NCI-H774 (cell line): ENCODE measurements at places on chromosomes 1 and 21.

DNA sequence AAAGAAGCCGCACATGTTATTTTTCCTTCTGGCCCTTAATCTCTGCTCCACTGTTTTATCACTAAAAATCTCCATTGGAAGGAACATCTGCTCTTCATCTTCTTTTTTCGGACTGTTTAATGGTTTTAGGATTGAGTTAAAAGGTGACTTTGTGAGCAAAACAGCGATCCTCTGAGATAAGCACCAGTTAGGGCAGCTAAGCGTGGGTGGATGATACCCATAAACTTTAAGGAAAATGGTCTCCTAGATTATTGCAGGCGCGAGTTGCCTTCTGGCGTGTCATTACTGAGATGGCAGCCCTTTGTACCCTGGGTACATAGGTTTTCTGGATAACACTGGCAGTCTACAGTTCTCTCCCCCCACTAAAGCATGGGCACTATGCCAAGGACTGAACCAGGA is 44.0 kb upstream of the HMGB4 start:
- no peak for DNase-seq

DNA sequence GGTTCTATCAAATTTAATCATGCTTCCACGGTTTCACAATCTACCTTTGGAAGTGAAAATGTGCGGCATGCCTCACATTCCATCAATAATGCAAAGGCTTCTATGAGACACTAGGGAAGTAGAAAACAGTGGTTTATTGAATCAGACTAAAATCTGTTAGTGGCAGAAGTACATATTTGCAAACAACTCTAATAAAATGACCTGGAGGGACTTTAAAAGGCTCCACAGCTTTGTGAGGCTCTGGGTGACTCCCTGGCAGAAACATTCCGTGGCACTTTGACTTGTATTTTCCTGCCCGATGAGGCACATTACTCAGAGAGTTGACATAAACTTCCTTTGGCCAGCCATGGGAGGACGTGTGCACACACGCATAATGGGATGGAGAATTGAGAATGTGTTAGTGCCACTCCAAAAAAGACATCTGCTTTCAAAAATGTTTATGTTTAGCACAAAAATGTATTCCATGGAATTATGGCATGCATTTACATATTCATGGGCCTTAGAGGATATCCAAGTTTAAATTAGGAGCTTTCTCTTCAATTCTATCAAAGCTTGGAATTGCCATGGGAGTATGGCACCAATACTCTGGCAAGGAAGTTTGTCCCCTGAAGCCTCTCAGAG is 60.0 kb upstream of the SSX2IP start:
- no peak for DNase-seq

GRCh38 chr1:27603309-27603680 is 649 bp downstream of the AHDC1 start:
- DNase-seq = no peak

DNA sequence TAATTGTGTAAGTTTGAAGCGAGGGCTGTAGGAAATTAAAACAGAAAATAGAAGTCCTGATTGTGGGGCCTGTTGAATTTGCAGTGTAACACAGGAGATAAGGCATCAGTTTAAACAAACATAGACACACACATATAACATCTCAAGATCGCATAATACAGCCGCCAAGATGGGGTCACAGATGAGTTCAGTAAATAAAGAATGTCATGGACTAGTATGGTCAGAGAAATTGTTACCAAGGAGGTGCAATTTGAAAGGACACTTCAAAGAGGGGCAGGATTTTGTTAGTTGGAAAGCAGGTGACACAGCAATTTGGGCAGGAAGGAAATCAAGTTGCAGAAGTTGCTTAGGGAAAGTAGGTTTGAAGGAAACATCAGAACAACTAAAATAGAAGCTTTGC is 450.0 kb downstream of the USP25 start:
- DNase-seq = no peak

GRCh38 chr1:20182415-20182814 is 3.5 kb upstream of the UBXN10 start:
- no peak for DNase-seq

DNA sequence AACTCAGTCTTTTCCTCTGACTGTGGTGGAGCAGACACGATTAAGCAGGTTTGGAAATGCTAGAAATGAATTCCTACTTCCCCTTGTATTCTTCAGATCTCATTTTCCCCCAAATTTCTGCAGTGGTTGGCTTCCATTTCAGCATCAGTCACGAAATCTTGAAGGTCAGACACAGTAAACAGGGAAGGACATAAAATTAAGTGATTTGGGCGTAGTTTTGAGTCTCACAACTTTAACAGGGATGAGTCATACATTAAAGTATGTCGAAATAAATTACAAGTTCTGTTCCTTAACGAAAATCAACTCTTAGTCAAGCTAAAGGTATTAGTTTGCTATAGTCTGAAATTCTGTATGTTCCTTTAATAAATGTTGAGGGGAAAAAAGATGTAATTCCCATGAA is 61.1 kb downstream of the HNRNPR start:
- no peak for DNase-seq

- peak; percentile 50 for DNase-seq
Measured at GRCh38 chr21:43287111-43287760, 118.4 kb downstream of the CRYAA start.

DNA sequence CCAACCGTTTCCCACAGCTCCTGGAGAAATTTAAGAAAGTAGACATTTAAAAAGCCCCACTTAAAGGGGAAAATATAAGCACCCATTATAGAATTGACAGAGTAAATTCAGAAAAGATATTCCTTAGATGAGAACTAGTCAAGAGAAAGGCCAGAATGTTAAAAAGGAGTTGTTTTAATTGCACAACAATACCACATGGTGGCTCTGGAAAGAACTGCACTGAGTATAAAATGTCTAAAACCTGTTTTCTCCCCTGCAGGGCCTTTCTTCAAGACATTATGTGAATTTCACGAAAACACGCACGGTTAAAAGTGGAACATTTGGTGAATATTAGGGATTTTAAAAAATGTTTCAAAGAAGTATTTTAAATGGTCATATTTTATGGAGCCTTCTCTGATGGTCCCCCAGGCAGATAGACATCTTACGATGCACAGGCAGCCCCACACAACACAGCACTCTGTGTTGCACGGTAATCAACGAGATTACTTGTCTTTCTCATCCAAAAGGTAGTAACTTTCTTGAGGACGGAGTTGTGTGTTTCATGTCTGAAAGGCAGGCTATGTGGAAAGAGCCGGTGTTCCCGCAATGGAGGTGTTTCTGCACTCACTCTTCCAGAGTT is 101.9 kb downstream of the PRRX1 start:
- no peak for DNase-seq

DNA sequence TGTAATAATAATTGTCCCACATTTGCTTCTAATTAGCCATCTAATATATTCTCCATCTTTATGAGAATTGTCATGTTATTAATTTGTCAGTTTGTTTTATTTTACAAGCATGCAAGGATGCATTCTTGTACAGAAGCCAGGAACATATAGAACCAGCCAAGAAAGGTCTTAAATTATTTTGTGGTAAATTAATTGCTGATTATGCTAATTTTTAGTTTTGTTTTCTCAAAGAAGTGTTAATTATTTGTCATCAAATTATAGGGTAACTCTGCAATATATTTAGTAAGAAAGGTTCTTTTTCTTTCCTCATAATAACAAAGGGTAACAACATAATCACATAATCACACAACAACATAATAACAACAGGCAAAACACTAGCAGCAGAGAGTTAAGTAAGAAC is 5.7 kb downstream of the CLIC6 start:
- DNase-seq = no peak

GRCh38 chr1:183817576-183818288 is 12.8 kb downstream of the RGL1 start:
- no peak for DNase-seq

- DNase-seq = no peak
Measured at GRCh38 chr1:24860841-24861240, 69.2 kb downstream of the RUNX3 start.

GRCh38 chr1:181251001-181251712 is 162.7 kb downstream of the IER5 start:
- DNase-seq = peak; percentile 63

- DNase-seq = no peak
Measured at GRCh38 chr21:34697826-34698225, 29.0 kb downstream of the CLIC6 start.

DNA sequence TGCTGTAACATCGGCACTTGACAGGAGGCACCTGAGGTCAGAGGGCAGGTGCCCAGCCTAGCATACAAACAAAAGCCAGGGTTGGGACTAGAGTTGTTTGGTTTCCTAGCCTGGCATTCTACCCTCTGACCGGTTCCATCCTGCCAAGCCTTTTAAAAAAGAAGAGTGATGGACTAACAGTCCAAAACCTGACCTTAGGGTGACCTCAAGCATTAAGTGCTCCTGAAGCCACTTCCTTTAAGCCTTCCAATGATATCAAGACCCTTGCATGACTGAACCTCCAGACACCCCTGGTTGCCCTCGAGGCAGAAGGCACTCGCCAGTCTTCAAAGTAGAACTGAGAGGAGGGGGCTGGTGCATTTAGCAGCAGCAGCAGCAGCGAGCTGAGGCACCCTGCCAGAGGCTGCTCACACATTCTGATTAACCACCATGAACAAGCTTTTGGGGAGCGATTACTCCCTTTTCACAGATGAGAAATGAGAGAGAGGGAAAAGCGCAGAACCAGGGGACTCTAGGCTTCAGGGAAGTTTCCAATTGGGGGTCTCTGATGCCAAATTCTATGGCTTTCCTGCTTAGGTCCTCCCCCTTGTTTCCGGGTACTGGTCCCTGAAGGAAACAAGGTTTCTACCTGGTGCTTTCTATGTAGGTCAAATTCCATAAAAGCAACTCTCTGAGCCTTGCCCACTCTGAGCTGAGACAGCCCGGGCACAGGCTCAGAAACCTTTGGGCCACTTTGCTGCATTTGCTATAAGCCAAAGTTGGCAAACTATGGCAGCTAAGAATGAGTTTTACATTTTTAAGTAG is 9.2 kb downstream of the SLC2A1 start:
- no peak for DNase-seq

DNA sequence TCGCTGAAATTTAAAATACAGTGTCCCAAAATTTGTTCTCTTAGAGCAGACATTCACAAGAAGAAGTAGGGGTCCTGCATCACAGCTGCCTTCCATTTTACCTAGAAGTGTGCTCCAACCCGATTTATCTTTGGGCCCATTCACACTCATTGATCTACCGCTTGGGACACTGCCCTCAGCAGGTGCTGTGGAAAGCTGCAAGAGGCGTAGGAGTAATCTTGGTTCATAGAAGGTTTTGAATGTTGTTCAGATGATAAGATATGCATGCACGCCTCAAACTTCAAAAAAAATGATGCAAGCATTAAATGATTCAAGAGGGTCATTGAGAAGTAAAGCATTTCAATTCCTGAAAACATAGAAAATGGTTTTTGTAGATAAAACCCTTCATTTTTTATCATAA is 18.6 kb upstream of the C1orf105 start:
- no peak for DNase-seq

- DNase-seq = no peak
Measured at GRCh38 chr1:178692564-178693327, 32.3 kb upstream of the RALGPS2 start.

GRCh38 chr1:208029381-208030287 is 118.7 kb upstream of the CD34 start:
- DNase-seq = no peak

- DNase-seq = no peak
Measured at GRCh38 chr1:34130306-34130705, 34.7 kb downstream of the CSMD2 start.

DNA sequence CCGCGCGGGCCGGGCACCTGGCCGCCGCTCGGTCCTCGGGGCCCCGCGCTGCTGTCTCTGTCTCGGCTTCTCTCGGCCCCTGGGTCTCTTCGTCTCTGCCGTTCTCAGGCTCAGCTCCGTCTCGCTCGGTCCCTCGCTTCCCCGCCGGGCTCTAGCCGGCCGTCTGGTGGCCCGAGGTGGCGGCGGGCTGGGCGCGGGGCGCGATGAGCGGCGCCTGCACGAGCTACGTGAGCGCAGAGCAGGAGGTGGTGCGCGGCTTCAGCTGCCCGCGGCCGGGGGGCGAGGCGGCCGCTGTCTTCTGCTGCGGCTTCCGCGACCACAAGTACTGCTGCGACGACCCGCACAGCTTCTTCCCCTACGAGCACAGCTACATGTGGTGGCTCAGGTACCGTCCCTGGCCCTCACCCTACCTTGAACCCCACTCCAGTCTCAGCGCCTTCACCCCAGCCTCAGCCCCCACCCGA is 355 bp downstream of the SHISAL2A start:
- DNase-seq = no peak

GRCh38 chr1:12132078-12132477 is 34.7 kb upstream of the TNFRSF1B start:
- DNase-seq = no peak

DNA sequence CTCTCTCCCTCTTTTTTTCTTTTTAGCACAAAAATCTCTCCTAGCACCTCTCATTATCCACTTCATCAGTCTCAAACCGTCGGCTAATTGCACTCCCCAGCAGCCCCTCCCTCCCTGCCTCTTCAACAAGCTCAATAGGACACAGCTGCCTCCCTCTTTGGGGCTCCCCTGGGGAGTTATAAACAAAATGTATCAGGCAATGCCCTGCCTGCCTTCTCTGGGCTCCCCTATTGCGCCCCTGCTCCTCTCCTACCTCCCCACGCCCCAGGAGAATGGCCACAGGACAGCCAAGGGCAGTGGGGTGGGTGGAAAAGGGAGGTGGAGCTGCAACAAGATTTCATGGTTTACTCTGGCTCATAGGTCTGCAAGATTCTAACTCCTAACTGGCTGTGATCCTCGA is 147.1 kb upstream of the GRIK3 start:
- DNase-seq = peak; percentile 67

GRCh38 chr1:90127288-90127953 is 132.5 kb downstream of the ZNF326 start:
- no peak for DNase-seq

- DNase-seq = no peak
Measured at GRCh38 chr1:110455151-110455550, 4.2 kb downstream of the PROK1 start.

- DNase-seq = peak; percentile 44
Measured at GRCh38 chr1:117565745-117566455, 39.9 kb upstream of the TENT5C start.

- no peak for DNase-seq
Measured at GRCh38 chr1:6046279-6046678, 591 bp downstream of the KCNAB2 start.

GRCh38 chr1:212309967-212310366 is 24.8 kb downstream of the PPP2R5A start:
- no peak for DNase-seq

DNA sequence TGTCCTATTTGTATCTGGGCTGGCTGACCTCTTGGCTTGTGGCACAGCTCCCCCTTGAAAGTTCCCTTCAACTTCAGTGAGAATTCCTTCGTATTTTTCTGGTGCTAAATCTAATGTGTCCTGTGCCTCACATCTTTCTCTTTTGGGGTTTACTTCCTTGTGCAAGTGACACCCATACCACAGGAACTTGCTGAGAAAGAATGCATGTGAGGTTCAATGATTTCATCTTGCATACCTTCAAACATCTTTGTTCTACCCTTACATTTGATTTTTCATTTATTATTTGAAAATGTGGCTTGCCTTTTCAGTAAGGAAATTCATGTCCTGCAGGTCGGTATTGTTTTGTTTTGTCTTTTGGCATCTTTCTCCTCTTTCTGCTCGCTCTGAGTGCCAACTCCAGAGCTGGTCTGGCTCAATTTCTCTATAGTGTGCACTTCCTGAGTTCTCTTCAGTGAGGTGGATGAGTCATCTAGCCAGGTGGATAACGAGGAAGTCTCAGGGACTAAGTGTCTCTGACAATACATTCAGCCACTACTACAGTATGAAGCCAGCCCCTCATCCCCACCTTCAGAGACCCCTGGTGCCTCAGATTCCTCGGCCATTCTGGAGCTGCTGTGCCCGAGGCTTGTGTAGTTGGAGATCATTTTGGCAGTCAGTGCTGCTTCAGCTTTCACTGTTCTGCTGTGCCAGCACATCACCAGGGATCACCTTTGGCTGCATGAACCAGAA is 59.5 kb downstream of the RIPK4 start:
- no peak for DNase-seq
